Activated CD8-positive, alpha-beta memory T cell treated with anti-CD3 and anti-CD28 coated beads for 1 hour (primary cell): ENCODE measurements at places on chromosomes 5 and 9.

DNA sequence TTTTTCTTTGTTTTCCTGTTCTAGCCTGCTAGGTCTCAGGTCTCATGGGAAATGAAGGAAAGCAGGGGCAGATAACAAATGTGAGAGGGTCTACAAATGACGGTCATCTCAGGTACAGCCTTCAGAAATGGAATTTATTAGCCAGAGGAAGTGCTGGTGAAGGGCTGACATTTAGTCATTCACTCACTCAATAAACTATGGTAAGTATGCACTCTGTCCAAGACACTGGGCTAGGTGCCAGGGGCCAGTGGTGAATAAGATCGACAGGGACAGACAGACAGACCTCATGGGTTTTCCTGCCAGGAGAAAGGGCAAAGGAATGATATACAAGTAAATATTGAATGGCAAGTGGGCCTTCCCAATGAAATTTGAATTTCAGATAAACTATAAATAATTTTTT lies 6.3 kb downstream of the PDE6A start:
- no peak for DNase-seq

GRCh38 chr5:135135530-135136226 lies 101.7 kb upstream of the PITX1 start:
- DNase-seq = no peak

DNA sequence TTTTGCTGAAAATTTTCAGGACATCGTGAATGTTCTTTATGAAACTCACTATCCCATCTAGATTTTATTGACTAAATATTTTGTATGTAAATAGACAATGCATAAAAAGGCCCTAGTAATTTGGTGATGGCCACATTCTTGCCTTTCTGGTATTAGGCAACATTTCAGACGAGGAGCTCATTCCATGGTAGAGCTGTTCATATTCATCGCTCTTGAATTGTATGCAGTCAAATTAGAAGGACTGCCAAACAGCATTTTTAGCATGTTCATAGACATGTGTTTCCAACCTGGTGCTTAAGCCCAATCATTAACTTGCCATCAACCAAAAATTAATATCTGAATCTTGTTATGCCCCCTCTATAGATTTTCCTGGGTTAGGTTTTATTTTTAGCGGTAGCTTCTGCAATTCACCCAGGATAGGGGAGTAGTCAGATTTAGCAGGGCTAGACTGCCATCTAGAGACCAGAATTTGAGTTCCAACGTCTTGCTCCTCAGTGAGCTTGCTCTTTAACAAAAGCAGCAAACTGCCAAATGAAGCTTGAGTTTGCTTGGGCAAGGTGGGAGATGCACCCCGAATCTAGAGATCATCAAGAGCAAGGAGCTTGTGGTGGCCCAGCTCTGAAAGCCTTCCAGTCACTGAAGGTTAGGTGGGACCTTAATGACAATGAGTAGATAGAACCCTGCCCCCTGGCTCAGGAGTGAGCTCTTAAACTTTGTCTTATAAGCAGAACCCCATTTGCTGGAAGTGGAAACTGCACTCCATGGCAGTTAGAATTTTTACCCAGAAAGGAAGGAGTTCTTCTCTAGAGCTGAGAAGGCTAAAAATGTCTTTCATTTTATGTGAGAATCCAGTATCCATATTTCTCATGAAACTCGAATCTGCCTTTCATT lies 456.2 kb downstream of the RASEF start:
- DNase-seq = no peak

- no peak for DNase-seq
Observed at GRCh38 chr9:35882996-35883395, 12.8 kb upstream of the OR13J1 start.

- DNase-seq = no peak
Observed at GRCh38 chr5:91175708-91176107, 207.4 kb downstream of the ARRDC3 start.

DNA sequence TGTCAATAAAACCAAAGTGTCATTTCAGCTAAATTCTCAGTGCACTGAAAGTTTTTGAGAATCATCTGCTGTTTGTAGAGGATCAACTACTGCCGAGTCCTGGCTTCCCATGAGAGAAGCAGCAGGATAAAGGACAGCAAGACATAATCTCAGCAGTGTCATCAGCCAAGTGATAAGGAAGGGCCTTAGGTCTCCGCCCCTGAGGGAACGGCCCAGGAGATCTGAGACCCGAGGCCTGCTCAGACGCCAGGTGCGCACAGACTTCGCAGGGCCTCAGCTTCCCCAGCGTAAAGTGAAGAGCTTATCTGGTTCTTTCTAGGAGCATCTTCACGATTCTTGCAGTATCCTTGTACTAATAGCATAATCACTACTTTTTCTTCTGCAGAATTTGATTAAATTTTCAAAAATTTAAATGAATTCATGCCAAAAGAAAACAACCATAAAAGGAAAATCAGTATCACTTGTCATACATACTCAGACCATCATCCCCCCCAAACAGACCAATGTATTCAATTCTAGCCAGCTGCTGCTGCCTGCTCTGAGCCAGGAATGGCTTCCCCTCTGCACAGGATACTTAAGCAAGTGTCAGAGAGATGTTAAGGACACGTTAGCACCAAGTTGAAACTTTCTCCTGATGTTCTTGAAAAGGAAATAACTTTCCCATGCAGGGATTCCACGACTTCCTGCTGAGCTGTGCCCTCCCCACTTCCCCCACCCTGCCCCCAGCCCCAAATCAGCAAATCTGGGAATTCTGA lies 2.2 kb downstream of the GFPT2 start:
- DNase-seq = no peak

DNA sequence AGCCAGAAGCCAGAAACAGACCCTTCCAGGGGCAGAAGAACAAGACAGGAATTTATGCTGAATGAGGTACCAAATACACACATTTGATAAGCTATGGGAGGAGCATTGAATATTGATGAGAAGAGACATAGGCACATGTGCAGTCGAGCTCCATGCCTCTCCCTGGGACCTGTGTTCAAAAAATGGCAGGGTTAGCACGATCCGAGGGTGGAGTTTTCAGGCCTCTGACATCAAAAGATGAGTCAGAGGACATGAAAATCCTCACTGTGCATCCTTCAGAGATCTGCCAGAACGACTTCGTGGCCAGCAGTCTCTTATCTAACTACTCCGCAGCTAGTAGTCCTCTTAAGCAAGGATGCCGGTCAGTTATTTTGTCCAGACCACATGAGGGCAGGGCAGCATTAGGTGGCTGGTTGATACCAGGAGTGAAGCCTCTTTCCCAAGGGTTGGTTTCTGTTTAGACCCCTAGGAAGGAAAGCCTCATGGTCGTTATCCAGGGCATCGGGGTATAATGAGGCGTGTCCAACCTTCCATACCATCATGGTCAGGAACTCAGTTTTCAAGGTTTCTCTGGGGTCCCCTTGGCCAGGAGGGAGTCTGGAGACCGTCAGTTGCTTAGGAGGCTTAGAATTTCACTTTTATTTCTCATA lies 11.6 kb upstream of the CMBL start:
- DNase-seq = no peak

DNA sequence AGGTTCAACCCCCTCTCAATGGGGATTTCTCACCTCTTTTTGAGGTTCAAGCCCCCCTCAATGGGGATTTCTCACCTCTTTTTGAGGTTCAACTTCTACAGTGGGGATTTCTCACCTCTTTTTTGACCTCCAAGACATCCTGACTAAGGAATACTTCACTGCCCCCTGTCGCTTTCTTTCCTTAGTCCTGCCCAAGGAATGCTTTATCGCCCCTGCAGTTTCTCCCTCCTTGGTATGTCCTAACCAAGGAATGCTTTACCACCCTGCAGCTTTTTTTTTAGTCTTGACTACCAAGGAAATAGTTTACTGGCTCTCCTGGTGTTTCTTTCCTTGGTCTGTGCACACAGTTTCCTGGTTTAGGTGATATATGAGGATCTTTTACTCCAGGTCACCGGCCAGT lies 9.6 kb upstream of the IRGM start:
- no peak for DNase-seq

- no peak for DNase-seq
Observed at GRCh38 chr9:73923796-73924195, 573.3 kb upstream of the RORB start.

DNA sequence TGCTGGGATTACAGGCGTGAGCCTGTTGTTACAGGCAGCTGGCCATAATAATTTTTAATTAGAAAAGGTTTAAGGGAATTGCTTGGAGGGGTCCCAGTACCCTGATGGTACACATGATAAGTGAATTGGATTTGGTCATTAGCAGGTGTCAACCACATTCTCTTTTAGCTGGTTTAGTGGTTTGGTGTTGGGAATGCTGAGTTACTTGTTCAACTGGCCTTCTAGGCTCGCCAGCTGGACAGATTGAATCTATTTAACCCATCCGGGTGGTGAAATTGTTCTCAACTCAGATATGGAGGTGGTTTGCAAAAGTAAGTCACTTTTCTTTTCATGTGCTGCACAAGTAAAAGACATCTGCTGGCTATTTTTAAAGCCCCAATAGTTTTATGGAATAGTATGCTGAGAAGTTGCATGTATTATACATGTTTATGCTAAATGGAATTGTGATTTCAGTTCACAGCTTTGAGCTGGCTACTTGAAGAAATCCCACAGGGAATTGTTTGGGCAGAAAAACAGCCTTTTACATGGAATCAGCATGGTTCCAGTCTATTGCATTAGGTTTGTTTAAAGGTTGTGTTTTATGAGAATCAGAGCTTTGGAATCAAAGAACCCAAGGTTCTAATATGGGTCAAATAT lies 149.8 kb upstream of the SLC28A3 start:
- DNase-seq = no peak

DNA sequence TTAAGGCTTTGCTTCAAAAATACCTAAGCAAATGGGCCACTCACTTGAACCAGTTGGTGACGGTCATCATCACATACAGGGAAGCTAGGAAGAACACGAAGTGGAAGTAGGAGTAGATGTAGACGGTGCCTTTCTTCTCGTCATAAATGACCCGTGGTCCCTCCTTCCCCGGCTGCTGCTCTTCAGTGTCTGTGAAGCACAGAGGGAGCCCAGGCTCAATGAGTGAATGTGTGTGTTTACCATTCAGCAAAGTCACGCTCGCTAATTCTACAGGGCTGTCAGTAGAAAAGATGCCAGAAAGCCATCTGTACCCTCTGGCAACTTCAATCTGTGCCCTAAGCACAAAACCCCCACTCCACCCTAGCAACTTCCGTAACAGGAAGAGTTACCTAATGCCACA lies 109.8 kb downstream of the SERINC5 start:
- DNase-seq = no peak

GRCh38 chr5:96871027-96871399 lies 5.3 kb upstream of the ERAP2 start:
- no peak for DNase-seq

- DNase-seq = no peak
Observed at GRCh38 chr5:51621156-51621555, 237.9 kb downstream of the ISL1 start.

DNA sequence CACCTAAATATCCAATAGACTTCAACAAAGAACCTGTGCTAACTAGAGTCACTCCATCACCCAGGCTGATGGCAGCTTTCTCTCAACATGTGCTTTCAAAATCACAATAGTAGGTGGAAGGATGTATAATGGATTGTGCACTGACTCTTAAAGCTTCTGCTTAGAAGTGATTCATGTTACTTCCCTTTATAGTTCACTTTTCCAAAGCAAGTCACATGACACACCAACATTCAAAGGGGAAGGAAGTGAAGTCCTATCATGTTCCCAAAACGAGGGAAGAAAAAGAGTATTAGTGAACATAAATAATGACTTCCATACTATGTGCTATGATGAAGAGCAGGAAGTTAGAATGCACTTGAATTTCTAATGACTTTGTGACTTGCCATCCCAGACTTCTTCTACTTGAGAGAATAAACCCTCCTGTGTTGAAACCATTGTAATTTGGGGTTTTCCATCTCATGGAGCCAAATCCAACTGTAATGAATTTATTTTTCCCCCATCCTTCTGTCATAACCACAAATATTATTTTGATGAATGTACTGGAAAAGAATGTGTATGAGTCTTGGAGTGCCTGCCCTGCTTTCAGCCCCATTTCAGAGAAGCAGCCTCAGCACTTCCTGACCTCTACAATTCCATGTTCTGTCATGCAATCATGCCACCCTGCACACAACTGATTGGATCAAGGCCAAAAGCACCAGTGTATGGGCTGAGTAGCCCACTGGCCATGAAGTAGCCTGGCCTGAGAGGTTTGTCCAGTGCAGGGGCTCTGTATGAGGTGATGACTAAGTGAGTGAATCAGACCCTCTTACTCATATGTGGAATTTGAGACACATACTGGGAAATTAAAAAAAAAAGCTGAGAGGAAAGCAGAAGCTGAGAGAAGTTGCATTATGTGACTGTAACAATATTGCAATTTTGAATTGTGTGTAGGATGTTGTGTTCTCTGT lies 525.9 kb upstream of the CLINT1 start:
- DNase-seq = no peak

GRCh38 chr9:88818495-88819201 lies 172.6 kb upstream of the S1PR3 start:
- no peak for DNase-seq

DNA sequence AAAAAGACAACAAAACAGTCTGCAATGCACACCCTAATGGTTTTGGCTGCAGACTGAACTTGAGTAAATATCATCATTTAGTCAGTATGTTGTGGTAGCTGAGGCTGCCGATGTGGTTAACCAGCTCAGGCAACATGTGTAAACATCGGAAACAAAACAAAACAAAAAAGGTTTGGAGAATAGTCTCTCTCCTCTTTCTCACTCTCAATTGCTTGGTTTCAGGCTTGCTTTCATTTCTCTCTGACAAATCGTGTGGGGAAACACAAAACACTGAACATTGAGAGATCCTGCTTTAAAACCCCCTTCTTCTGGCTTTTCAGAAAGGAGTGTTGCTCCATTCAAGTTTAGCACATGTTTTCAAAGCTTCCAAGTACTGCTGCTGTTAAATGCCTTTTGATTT lies 453.3 kb downstream of the BNC2 start:
- no peak for DNase-seq

DNA sequence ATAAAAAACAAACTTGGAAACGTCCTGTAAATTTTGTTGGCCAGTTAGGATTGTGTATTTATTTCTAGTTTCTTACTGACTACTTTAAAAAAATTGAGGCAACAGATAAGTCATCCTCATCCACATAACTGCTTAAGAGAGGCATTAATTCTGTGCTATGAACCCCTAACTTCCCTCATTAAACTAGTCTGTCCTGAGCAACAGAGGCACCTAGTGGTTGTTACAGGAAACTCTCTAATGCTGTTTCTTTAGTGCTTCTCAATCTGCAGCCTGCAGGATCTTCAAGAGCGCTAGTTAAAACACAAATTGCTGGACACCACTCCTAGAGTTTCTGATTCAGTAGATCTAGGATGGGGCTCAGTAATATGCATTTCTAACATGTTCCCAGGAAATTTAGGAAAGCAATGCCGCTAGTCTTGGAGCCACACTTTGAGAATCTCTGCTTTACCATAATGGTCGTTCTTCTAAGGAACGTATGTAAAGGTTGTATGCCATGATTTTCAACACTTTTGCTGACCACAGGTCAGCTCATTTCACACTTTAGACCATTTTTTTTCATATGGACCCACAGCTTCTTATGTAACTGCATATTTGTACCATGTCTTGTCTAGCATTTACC lies 410.1 kb upstream of the SMARCA2 start:
- DNase-seq = no peak

- no peak for DNase-seq
Observed at GRCh38 chr5:9294793-9295465, 250.9 kb downstream of the SEMA5A start.
